ENCODE measurements at places on chromosomes 1 and 21.

DNA sequence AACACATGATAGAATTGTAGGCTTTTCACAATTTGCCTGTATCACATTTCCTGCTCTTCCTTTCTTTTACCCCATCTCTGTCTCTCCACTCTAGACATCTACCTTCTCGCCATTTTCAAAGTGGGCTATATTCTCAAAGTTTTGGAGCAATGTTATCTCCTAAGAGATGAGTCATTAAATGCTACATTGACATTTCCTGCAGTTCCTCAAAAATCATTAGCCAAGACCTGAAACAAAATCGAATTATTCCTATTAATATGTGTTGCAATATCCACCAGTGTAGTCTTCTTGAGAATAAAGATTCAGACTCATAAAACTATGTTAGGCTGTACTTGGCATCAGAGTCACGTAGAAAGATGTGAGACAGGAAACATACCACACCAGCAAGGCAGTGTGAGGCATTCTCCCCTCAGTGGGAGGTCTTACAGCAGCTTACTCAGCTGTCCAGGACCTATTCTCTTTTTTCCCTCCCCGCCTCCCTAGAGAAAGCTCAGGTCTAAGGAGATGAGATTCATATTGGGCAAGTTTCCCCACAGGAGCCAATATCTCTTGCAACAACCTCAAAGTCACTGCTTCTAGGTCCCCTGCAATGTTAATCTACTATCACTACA lies 38.8 kb downstream of the FRRS1 start:
- peak; percentile 87 for DNase-seq

DNA sequence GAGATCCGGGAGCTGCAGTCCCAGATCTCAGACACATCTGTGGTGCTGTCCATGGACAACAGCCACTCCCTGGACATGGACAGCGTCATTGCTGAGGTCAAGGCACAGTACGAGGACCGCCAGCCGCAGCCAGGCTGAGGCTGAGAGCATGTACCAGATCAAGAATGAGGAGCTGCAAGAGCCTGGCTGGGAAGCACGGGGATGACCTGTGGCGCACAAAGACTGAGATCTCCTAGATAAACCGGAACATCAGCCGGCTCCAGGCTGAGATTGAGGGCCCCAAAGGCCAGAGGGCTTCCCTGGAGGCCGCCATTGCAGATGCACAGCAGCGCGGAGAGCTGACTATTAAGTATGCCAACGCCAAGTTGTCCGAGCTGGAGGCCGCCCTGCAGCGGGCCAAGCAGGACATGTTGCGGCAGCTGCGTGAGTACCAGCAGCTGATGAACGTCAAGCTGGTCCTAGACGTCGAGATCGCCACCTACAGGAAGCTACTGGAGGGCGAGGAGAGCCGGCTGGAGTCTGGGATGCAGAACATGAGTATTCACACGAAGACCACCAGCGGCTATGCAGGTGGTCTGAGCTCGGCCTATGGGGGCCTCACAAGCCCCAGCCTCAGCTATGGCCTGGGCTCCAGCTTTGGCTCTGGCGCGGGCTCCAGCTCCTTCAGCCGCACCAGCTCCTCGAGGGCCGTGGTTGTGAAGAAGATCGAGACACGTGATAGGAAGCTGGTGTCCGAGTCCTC lies 25.5 kb downstream of the ETV3L start:
- DNase-seq, result peak; percentile 73

- no peak for DNase-seq
Observed at GRCh38 chr21:40118527-40118926, 251.3 kb downstream of the PCP4 start.

DNA sequence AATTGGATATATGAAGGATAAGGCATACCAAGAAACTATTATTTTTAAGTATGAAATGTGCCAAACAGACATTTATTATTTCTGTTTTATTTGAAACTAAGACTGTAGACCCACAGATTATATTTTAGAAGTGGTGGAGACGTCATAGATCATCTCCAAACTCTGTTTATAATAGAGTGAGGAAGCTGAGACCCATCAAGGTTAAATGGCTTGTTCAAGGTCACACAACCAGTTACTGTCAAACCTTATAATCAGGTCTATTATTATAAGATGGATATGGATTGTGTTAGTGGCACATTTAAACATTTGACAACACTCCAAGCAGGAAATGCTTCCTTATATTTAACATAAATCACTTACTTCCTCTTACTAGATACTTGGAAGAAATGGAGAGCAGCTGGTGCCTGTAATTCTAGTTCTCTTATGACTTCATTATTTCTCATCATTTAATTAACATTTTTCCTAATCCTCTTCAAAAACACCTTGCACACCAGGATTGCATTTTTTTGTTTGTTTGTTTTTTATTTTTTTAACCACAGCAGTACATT lies 117.0 kb downstream of the NEK7 start:
- no peak for DNase-seq

- peak; percentile 9 for DNase-seq
Observed at GRCh38 chr1:5915587-5916571, 76.3 kb downstream of the NPHP4 start.

- no peak for DNase-seq
Observed at GRCh38 chr1:227613526-227613925, 50.2 kb downstream of the ZNF678 start.

DNA sequence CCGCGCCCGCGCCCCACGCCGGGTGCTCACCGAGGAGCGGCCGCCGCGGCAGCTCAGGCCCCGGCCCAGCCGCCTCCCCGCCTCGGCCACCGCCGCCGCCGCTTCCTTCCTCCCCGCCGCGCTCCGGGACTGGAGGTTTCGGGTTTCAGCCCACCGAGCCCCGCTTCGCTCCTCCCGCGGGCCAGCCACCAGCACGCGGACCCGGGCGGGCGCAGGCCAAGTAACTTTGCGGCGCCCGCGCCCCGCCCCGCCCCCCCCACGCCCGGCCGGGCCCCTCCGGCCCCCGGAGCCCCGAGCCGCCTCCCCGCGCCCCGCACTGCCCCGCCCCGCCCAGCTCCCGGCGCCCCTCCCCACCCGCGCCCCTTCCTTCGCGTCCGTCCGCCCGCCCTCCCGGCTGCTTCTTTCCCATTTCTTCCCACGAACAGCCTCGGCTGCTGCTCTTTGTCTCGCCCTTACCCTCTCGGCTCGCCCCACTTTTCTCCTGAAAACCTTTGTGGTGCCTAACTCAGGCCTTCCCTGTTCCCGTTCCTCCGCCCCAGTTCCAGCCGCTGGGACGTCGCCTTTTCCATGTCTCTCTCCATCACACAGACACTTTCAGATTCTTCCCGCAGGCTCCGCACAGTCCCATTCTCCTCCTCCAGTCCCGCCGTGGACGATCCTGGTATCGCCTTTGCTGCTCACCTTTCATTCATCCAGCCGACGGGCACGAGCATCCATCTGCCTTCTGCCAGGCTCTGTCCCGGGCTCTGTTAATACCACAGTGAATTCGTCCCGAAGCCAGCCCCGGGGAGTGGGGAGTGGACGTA lies at the start of gene GPR161:
GPR161 (minus strand) TSS at position 222 of the 806 bp plus-strand sequence. CDS start 32,080 bp downstream, outside the sequence.
- DNase-seq, result peak; percentile 65

GRCh38 chr1:160167580-160167979 lies 16.2 kb downstream of the ATP1A4 start:
- no peak for DNase-seq

DNA sequence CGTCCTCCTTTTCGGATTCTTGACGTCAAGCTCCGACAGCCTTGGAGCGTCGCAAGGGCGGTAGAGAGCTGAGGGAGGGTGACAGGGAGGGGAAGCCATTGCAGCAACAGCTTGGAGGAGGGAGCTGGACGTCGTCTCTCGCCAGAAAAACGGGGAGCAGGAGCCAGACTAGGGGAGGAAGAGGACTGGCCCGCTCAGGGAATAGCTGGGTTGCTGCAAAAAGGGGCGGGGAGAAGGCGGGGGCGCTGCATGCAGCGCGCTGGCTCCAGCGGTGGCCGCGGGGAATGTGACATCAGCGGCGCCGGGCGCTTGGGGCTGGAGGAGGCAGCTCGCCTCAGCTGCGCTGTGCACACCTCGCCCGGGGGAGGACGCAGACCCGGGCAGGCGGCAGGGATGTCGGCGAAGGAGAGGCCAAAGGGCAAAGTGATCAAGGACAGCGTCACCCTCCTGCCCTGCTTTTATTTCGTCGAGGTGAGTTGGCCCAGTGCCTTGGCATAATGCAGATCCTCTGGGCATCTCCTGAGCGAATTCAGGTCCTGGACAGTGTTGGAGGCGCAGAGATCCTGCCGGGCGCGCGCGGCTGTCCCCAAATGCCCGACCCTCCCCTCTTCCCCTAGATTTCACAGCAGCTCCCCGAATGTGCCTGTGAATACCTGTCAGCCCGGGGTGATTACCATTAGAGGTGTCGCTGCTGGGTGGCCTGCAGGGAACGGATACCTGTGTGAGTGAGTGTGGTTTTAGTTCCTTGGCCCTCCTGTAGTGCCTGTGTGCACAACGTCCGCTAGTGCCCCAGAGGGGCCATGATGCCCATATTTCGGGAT lies at the start of gene PLPPR4:
PLPPR4 (plus strand) TSS at position 292 of the 821 bp plus-strand sequence; CDS start at position 394, 102 bp downstream.
- DNase-seq, result peak; percentile 15

- DNase-seq, result no peak
Observed at GRCh38 chr1:3072391-3073185, 3.6 kb downstream of the PRDM16 start.

DNA sequence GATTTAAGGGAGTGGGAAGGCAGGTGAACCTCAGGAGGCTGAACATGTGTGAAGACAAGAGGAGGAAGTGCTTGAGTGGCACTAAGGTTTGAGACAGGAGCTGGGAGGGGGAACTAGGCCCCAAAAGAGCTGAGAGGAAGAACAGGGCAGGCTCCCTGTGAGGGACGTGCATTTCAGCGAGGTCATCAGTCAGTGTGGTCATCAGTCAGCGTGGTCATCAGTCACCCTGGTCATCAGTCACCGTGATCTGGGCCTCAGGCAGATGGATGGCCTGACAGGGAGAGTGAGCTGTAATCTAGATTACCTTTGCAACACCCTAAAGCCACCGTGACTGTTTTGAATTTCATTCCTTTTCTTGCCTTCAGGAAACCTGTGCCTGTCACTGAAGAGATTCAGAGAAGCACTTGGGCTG lies 29.1 kb downstream of the VTCN1 start:
- no peak for DNase-seq

DNA sequence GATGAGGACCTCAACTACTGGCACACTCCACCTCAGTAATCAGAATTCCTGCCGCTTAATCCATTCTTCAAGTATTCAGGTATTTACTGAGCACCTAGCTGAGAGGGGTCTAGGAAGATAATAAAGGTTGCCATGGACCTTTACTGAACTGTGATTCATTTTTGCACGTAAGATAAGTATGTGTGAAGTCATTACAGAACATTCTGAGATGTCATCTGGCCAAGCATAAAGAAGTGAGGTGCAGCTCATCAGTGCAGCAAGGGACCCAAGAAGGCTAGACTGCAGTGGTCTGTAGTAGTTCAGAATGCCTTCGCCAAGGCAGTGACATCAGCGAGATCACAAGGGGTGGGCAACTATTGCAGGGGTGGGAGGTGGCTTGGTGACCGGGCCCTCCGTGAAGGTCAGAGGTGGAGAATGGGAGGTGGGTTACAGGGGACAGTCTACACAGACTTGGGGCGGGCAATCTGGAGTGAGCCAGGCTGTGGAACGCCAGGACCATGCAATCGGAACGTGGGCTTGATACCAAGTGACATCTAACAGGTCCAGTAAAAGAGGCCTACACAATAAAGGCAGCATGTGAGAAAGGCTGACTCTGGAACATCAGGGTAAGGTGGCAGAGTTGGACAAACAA lies 107.4 kb downstream of the SLC45A1 start:
- DNase-seq, result no peak

DNA sequence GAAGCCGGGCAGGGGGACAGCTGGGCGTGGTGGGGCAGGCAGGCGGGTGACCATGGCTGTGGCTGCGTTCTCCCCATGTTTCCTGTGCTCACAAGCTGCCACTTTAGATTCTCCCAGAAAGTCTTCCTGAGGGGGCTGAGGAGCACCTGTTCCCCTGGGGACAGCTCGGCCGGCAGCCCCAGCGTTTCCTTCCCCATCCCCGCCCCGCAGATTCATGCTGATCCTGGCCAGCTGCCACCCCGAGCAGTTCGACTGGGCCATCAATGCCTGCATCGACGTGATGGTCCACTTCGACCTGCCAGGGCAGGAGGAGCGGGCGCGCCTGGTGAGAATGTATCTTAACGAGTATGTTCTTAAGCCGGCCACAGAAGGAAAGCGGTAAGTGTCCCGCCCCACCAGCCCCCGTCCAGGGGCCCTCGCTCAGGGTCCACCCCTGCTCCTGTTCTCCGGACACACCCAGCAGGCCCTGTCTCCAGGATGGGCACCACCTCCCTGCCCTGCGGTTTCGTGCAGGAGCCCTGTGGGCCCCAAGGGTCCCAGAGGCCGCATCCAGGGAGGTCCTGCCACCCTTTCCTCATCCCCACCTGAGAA lies 10.9 kb upstream of the ATAD3B start:
- DNase-seq, result no peak

- peak; percentile 94 for DNase-seq
Observed at GRCh38 chr1:6359216-6360116, 34.1 kb downstream of the ACOT7 start.

GRCh38 chr1:185039726-185040407 lies 5.5 kb upstream of the RNF2 start:
- no peak for DNase-seq

DNA sequence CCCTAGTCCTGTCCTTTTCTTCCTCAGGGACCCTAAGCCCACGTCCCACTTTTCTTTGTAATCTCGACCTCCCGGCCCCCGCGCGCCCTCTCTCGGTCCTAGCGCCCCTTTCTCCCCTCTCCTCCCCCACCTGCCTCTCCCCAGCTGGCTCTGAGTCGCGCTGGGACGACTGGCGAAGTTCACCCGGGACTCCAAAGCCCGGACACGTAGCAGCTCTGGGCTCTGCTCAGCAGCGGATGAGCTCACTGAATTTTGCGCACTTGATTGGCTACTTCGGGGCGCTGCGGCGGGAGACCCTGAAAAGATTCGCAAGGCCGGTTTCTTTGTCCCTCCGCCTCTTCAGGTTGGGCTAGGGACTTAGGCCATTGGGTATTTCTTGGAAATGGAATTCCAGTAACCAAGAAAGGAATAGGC lies 16.3 kb upstream of the ACKR1 start:
- DNase-seq, result peak; percentile 4

- no peak for DNase-seq
Observed at GRCh38 chr1:83802460-83803152, 196.3 kb downstream of the TTLL7 start.

GRCh38 chr1:231872461-231872910 lies 245.9 kb downstream of the DISC1 start:
- DNase-seq, result no peak

- peak; percentile 6 for DNase-seq
Observed at GRCh38 chr1:30147188-30147587, 576.2 kb downstream of the MATN1 start.

DNA sequence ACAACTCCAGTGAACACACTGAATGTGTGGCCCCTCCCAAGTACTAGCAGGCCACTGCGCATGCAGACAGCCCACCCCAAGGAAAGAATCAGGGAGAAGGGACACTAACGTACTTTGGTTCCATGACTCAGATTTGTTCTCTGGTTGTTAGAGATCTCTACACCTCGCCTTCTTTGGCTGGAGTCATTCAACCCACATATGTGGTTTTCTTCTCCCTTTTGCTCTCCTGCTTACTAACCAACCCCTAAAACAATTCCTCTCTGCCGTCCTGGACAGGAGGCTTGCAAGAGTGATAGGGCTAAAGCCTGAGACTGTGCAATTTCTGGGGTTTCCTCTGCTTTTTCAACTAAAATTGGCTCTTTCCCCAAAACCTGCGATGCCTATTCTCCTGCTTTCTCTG lies 5.7 kb upstream of the CD48 start:
- no peak for DNase-seq

Data from dermis microvascular lymphatic vessel endothelial cell (primary cell).